ENCODE measurements at places on chromosomes 1 and 21.

GRCh38 chr1:1270813-1271212 lies 2.8 kb downstream of the UBE2J2 start:
- DNase-seq: no peak

GRCh38 chr1:213251972-213252371 lies 200.9 kb downstream of the RPS6KC1 start:
- no peak for DNase-seq

- no peak for DNase-seq
Observed at GRCh38 chr1:46333300-46334029, 7.1 kb upstream of the NSUN4 start.

DNA sequence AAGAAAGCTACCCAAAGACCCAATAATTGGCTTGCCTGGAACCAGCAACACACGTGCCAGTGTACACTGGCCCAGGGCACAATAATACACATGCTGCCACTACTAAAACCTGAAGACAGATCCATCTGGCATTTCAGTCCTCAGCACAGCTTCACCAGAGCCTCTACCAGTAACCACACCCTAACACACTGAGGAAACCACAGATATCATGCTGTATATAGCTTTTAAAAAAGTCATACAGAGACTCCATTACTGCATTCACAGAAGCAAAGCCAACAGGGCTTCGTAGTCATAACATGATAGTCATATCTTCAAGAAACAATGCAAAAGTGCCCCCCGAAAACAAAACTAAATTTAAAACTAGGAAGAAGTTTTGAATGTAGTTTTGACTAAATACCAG lies 40.6 kb upstream of the NEGR1 start:
- DNase-seq: no peak

DNA sequence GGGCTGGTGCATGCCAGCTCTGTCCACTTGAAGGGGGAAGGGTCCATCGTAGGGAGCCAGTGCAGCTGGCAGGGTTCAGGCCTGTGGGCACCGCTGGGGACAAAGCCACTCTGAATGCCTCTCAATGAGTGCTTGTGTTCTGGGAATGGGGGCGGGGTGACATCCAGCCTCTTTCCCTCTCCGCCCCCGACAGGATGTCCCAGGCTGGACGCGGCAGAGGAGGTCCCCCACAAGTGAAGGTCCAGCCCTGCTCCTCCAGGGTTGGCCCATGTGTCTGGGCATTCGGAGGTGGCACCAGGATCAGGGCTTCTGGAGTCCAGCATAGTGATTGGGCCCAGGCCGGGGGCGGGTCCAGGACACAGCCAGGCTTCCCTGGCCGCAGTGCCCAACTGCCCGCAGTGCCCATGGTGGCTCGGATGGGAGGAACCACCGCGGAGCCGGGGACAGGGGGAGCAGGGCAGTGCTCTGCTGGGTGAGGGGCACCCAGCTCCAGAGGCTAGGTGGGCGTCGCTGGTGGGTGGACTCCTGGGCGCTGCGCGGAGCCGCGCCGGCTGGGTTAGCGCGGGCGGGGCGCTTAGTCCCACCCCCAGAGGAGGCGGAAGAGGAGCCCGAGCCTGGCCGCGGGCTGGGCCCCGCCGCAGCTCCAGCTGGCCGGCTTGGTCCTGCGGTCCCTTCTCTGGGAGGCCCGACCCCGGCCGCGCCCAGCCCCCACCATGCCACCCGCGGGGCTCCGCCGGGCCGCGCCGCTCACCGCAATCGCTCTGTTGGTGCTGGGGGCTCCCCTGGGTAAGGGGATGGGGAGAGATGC lies at the start of gene SHISA4:
SHISA4 (plus strand) TSS at position 617 of the 808 bp plus-strand sequence; CDS start at position 714, 97 bp downstream.
- DNase-seq: no peak

DNA sequence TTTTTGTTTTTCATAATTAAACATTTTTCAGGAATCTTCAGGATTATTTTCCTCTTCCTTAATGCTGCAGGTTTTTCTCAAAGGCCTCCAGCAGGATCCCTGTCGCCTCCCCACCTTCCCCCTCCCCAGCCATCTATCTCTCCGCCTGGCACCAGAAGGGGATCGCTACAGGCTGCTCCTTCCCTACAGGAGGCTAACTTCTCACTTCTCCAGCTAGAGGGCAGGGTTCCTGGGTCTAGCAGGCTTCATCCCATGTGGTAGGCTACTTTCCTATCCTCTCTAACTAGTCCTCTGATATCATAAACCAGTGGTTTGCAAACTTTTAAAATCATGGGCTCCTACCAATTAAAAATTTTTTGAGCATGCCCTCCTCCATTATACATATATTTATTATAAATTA lies 104.1 kb downstream of the KCNN3 start:
- no peak for DNase-seq

- DNase-seq: no peak
Observed at GRCh38 chr1:217929213-217929885, 298.2 kb downstream of the SPATA17 start.

DNA sequence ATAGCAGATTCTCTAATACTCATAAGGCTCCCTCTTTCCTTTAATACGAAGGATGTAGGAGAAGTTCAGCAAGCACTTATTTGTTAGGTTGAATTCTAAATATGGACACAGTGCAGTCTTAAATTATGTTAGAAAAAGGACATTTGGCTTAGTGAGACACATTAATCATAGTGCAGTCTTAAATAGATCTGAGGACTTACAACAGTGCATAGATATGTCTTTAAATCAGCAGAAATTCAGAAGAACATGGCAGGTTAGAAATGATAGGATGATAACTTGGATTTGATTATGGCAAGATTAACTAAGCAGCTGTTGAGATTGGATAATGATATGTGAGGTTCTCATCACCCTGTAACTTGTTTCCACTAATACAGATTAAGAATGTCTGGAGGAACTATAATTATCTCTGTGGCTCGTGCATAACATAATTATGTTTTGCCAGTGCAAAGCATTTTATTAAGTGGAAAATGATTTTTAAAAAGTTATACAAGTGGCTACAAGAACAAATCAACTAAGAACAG lies 485.9 kb downstream of the USP25 start:
- no peak for DNase-seq
